ENCODE measurements at places on chromosomes 11 and 22.

- peak; percentile 24 for DNase-seq
Measured at GRCh38 chr11:12741671-12742216, 67.5 kb downstream of the TEAD1 start.

GRCh38 chr22:23226497-23226850 lies 46.2 kb downstream of the BCR start:
- no peak for DNase-seq

DNA sequence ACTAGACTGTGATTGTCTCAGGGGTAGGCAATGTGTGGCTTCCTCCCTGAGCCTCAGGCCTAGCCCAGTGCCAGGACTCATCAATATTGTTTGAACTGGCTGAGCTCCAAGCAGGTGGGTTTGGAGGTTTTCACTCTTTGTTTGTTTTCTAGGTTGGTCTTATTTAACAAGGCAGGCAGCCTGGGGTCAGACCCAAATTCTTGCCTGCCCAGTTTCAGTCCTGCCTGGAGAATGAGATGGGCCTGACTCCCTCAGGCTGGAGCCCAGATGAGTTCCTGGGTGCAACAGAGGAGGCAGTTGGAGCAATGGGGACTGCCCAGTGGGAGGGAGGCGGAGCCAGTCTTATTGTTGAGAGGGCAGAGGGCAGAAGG lies 28.3 kb upstream of the TP53I11 start:
- DNase-seq, result no peak

DNA sequence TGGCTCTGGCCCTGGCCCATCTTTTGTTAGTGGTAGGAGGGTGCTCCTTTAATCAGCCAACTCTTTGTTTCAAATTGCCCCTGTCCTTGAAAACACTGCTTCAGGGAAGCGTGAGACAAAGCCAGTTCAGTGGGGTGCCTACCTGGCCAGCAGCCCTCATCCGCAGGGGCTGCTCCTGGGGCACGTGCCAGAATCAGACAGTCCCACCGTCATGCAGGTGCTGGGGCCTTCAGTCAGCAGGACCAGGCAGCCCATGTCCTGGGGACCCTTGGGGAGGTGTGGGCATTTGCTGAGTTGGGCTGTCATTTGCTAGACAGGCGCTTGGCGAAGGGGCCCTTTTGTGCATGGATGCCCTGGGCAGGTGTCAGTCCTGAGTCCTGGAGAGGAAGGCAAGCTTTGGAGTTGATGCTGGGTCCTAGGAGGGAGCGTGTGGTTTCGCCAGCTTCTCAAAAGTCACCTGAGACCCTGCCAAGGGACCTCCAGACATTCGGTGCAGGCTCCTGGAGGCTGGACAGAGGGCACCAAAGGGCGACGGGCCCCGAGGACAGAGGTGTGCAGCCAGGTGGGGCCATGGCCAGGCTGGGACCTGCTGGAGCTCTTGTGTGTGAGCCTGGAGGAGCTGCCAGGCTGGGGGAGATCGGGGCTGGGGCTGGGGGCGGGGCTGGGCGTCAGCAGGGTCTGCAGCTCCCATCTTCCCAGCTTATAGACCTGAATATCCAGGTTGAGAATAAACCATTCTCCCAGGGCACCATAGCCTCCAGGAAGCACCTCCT lies 15.0 kb upstream of the RTN4R start:
- peak; percentile 13 for DNase-seq

DNA sequence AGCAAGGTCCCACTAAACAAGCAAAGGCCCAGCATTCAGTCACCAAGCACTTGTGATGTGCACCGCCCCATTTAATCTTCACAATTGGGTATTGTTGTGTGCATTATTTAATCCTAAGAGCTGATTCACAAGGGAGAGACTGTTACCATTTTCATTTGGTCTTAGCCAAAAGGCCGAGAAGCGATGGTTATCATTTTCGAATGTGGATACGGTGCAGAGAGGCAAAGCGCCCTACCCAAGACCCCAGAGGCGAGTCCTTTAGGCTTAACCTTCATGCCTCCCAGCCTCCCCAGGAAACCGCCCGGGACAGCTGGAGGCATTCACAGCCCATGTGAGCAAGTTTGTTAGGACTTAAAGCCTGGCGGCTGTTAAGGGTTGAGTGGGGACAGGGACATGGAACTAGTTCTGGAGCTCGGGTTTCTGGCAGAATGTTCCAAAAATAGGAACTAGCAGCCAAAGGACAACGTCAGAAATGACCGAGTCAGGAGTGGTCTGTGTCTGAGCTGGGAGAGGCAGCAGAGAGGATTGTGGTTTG lies 13.0 kb upstream of the UPK3A start:
- DNase-seq, result peak; percentile 15

DNA sequence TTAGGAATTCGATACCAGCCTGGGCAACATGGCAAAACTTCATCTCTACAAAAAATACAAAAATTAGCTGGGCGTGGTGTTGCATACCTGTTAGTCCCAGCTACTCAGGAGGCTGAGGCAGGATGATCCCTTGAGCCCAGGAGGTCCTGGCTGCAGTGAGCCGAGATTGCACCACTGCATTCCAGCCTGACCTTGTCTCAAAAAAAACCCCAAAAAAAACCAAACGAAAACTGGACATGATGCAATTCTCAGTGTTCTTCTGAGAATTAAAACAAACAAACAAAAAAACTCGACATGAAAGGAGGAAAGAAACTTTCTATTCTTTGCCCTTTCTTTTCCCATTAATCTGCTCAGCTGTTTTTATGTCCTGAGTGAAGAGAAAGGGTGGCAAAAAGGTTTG lies 7.4 kb downstream of the MED17 start:
- DNase-seq, result no peak

GRCh38 chr22:49689255-49689770 lies 138.4 kb downstream of the BRD1 start:
- DNase-seq, result no peak

GRCh38 chr11:1112351-1113191 lies 37.9 kb downstream of the MUC2 start:
- no peak for DNase-seq

GRCh38 chr11:29282088-29282487 lies 734.7 kb downstream of the KCNA4 start:
- no peak for DNase-seq

GRCh38 chr11:131305005-131305404 lies 65.4 kb upstream of the NTM start:
- peak; percentile 5 for DNase-seq

- no peak for DNase-seq
Measured at GRCh38 chr11:83014951-83015350, 56.7 kb downstream of the RAB30 start.

DNA sequence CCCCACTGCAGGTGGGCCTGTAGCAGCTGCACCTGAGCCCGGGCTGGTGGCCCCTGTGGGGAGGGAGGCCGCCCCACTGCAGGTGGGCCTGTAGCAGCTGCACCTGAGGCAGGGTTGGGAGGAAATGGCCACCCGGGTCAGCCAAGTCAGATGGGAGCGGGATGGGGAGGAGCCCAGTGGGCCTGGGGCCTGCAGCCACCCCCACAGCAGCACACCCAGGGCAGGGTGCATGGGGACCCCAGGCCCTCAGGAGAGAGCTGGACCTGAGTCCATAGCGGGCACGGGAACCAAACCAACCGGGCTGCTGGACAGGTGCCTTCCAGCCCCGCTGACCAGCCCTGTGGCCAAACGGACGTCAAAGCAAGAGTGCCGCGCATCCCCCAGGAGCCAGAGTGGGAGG lies 61.7 kb downstream of the BRD1 start:
- DNase-seq, result no peak

DNA sequence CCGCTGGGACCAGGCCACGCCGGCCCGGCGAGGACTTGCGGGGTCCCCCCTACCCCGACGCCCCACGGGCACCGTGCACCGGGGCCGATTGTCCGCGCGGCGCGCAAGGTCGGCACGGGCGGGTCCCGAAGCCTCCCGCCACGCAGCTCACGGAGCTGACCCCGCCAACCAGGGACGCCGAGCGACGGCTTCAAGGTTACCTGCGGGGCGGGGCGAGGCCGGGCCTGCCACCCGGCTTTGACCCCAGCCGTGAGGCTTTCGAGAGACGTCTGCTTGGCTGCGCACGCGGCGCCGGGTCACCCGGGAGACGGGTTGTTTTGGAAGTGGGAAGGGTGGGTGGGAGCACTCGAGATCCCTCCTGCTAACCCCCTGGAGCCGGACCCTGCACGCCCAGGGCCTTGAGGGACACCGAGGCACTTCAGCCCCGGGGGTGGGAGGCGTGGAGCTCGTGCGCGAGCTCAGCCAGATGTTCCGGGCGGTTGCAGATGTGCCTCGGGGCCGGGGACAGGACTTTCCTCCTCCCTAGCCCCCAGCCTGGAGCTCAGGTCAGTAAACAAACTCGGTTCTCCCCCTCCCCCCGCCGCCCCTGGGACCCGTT lies 3.2 kb upstream of the WNT11 start:
- DNase-seq, result no peak

- DNase-seq, result no peak
Measured at GRCh38 chr22:47558828-47559700, 796.6 kb downstream of the TBC1D22A start.

DNA sequence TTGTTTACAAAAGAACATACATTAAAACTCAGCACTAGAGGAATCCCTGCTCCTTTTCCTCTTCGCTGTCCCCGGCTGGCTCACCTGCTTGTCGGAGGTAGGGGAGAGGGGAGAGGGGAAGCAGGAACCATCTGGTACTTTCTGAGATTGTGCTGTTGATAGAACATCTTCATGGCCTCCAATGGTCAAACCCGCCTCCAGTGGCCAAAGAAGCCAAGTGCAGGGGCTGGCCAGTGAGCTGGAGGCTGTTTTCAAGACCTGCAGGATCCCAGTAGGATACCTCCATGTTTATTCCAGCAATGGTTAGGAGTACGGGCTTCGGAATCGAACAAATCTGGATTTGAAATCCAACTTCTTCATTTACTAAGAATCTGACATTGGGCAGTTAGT lies 92.6 kb downstream of the PKNOX2 start:
- DNase-seq, result peak; percentile 18

DNA sequence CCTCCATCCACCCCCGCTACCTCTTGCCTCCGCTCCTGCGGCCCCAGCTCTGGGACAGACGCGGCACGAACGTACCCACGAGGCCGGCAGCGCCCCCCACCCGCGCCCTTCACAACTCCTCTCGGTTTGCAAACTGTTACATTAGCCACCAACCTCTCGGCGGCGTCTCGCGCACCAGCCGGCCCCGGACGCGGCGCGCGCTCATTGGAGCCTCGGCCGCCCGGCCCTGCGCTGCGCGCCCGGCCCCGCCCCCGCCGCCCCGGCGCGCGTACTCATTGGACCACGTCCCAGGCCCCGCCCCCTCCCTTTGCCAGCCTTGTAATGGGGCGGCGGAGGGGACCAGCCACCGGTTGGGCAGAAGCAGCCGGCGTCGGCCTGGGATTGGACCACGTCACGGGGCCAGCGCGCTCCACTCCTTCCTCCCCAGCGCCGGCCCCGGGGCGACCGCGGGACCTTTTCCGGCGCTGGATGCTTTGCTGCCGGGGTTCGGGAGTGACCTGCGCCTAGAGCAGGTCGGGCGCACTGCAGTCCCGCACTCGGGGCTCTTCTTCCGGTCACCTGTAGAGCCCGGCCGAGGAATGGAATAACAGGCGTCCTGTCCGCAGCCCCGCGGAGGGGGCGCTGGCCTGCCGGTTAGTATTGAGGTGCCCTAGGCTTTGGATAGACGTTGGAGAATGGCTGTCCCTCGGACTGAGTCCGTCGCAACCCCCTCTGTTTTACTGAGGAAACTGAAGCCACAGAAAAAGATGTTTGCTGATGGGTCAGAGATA lies at the start of gene HYOU1:
TSS of gene HYOU1 (minus strand) at position 206 of the 770 bp plus-strand sequence. CDS start 1,045 bp downstream, outside the sequence.
- DNase-seq, result peak; percentile 96

DNA sequence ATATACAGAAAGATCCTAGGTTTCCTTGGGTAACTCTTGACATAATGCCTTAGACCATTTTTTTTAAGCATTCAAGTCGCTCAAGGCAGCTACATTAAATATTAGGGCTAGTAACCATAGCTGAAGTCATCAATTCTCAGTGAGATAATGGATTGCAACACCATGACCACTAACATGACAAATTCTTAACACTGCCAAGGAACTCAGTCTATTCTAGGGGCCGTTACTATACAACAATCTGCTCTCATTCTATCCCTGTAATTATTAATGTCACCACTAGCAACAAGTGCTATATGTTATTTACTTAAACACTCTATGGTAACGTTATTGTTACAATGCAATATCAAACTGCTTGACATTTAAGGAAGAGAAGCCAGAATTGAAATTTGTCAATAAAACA lies 3.2 kb upstream of the STK33 start:
- DNase-seq, result no peak

DNA sequence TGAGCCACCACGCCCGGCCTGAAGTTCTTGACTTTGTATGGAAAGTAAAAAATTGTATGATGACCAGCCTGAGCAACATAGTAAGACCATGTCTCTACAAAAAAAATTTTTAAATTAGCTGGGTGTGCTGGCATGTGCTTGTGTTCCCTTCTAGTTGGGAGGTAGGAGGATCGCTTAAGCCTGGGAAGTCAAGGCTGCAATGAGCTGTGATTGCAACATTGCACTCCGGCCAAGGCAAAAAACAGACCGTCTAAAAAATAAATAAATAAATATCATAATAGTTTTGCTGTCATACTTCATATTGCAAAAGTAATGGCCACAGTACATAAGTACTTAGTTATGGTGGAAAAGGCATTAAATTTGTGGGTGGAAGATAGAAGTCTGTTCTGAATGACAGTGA lies 3.4 kb downstream of the AGBL2 start:
- DNase-seq, result no peak

- no peak for DNase-seq
Measured at GRCh38 chr22:47621253-47621652, 858.8 kb downstream of the TBC1D22A start.

DNA sequence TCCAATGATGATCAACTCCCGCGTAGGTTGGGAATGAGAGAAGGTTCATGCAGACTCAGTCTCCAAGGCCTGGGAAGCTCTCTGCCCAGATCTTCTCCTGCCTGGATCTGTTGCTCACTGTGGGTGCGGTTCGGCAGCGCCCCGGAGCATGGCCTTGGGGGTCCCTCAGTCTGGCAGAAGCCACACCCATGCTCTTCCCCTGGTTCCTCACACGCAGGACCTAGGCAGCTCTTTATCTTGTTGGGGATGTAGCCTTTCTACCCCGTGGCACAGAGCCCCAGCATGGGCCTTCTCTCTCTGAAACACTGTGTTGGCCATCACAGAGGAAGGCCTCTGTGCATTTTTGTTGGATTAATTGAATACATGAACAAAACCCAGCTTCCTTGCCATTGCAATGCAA lies 1461.6 kb downstream of the BRD1 start:
- no peak for DNase-seq

DNA sequence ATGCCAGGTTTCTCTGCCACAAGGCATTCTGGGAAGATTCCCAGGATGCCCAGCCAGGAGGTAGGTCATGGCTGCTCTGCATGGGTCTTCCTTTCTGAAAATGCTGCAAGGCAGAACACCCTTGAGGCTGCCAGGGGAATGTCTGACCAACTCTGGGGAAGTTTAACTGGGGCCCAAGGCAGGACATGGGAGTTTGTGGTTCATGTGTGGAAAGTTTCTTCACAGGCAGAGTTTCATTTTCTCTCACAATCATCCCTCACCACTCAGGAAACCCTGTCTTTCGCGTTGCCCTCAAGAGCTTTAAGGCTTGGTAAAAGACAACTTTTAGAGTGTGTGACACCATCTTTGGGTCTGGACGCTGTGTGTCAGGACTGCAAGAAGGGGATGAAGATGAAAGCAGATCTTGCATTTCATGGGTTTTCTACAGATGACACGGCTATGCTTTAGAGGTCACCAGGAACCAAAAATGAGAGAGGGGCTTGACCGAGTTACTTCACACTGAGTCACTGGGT lies 133.5 kb downstream of the CD44 start:
- DNase-seq, result no peak

- DNase-seq, result no peak
Measured at GRCh38 chr11:17575431-17576425, 28.7 kb downstream of the OTOG start.

GRCh38 chr11:65418681-65419459 lies 3.7 kb upstream of the NEAT1 start:
- DNase-seq, result peak; percentile 88

- DNase-seq, result no peak
Measured at GRCh38 chr11:3905080-3905953, 49.9 kb downstream of the STIM1 start.

Data from G401 (cell line).